Stomach (tissue), 19 donors: ENCODE measurements at places on chromosomes 11 and 22. TPM values are rescaled to one million over a fixed set of nuclear protein-coding genes. Genes with fewer than 3 reads are reported as not detected.

The CCND1 gene
- 17.6 TPM for polyA plus RNA-seq

The PRODH gene
- polyA plus RNA-seq = 3.5 TPM

The PHETA2 gene
- polyA plus RNA-seq = 17.3 TPM

The MISFA gene
- polyA plus RNA-seq = 4.6 TPM

The OR2AT4 gene
- not detected for polyA plus RNA-seq

The OR8A1 gene
- not detected for polyA plus RNA-seq

The KRTAP5-3 gene
- polyA plus RNA-seq = not detected

The CD3G gene
- not detected for polyA plus RNA-seq

The TEX54 gene
- not detected for polyA plus RNA-seq

The MIAT gene
- polyA plus RNA-seq = 0.12 TPM

The CLTCL1 gene
- polyA plus RNA-seq = 3.0 TPM

The CFAP300 gene
- 1.2 TPM for polyA plus RNA-seq

The NOX4 gene
- polyA plus RNA-seq = 0.31 TPM

The RIMBP3B gene
- not detected for polyA plus RNA-seq

The HBG1 gene
- polyA plus RNA-seq = not detected

The CRYBB2 gene
- not detected for polyA plus RNA-seq

The WT1 gene
- polyA plus RNA-seq = 0.31 TPM

The PRG3 gene
- not detected for polyA plus RNA-seq

The KDELR3 gene
- polyA plus RNA-seq = 12.8 TPM

The ZC3H7B gene
- 13.5 TPM for polyA plus RNA-seq

The SPON1 gene
- 9.3 TPM for polyA plus RNA-seq

The MS4A6E gene
- polyA plus RNA-seq = not detected

The KCNJ1 gene
- not detected for polyA plus RNA-seq

The TMEM45B gene
- 5.3 TPM for polyA plus RNA-seq

The SMC1B gene
- polyA plus RNA-seq = 0.05 TPM

The MYOD1 gene
- polyA plus RNA-seq = not detected

The ANKK1 gene
- not detected for polyA plus RNA-seq

The C11orf71 gene
- 8.7 TPM for polyA plus RNA-seq

The OMP gene
- not detected for polyA plus RNA-seq

The CD6 gene
- 1.2 TPM for polyA plus RNA-seq

The ANGPTL5 gene
- not detected for polyA plus RNA-seq

The OR2AG1 gene
- polyA plus RNA-seq = not detected

The KLHDC7B gene
- not detected for polyA plus RNA-seq

The VPS11 gene
- polyA plus RNA-seq = 40.9 TPM

The PGA3 gene
- 23,067 TPM for polyA plus RNA-seq

The WNT11 gene
- 0.76 TPM for polyA plus RNA-seq

The CRYAB gene
- polyA plus RNA-seq = 85.7 TPM

The YPEL4 gene
- 0.62 TPM for polyA plus RNA-seq

The SCGB1C1 gene
- not detected for polyA plus RNA-seq

The NXPE1 gene
- polyA plus RNA-seq = not detected

The C11orf86 gene
- polyA plus RNA-seq = 1.1 TPM

The TCN1 gene
- 48.7 TPM for polyA plus RNA-seq

The KCNJ4 gene
- polyA plus RNA-seq = not detected

The RBFOX2 gene
- 26.6 TPM for polyA plus RNA-seq

The MPEG1 gene
- 1.4 TPM for polyA plus RNA-seq

The NDUFS8 gene
- polyA plus RNA-seq = 187 TPM

The RGL4 gene
- polyA plus RNA-seq = 2.9 TPM

The PHF5A gene
- polyA plus RNA-seq = 51.9 TPM

The CCDC116 gene
- 0.25 TPM for polyA plus RNA-seq

The GAB4 gene
- not detected for polyA plus RNA-seq

The UBQLNL gene
- 0.12 TPM for polyA plus RNA-seq

The LMNTD2 gene
- polyA plus RNA-seq = 9.2 TPM

The CHADL gene
- 2.0 TPM for polyA plus RNA-seq

The OR56A1 gene
- not detected for polyA plus RNA-seq
